ENCODE measurements at places on chromosomes 3 and 15. TPM values are rescaled to one million over a fixed set of nuclear protein-coding genes. Genes with fewer than 3 reads are reported as not detected.

GRCh38 chr3:52408466-52408865, 36.4 kb downstream of the SEMA3G start:
- no peak overlapping the region for H3K4me3 ChIP-seq
- H3K27ac ChIP-seq: no peak overlapping the region
- peaks cover 56% of the 10 kb centered on the region for H3K4me1 ChIP-seq
- DNase-seq: no peak
- H3K27me3 ChIP-seq: no peaks in the 10 kb centered on the region
- H3K36me3 ChIP-seq: no peaks in the 10 kb centered on the region

The ITIH3 gene
- total RNA-seq: 3.6 TPM

The CCR9 gene
- not detected for total RNA-seq

The SLC22A13 gene
- total RNA-seq: 0.68 TPM

The AGBL1 gene
- total RNA-seq: 0.32 TPM

DNA sequence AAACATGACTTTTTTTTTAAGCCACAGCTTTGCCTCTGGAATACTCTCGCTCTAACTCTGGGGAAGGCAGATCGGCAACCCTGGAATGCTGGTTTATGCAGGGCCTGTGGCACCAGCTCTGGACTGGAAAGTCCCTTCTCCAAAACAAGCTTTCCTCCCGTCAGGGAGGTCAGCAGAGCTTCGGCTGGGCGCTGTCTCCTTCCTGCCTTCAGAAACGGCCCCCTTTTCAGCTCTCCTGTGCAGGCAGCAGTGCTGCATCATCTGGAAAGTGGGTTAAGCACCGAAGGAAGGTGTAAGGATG, 42.7 kb upstream of the SKOR1 start:
- H3K36me3 ChIP-seq: peaks cover 10% of the 10 kb centered on the region
- no peak overlapping the region for H3K27ac ChIP-seq

- peak overlapping the region; percentile 25 for H3K4me3 ChIP-seq
- DNase-seq: no peak
- H3K27ac ChIP-seq: no peak overlapping the region
- no peaks in the 10 kb centered on the region for H3K36me3 ChIP-seq
- peaks cover 12% of the 10 kb centered on the region for H3K4me1 ChIP-seq
These were observed 1.2 kb downstream of the ACOX2 start for GRCh38 chr3:58535531-58536500.

DNA sequence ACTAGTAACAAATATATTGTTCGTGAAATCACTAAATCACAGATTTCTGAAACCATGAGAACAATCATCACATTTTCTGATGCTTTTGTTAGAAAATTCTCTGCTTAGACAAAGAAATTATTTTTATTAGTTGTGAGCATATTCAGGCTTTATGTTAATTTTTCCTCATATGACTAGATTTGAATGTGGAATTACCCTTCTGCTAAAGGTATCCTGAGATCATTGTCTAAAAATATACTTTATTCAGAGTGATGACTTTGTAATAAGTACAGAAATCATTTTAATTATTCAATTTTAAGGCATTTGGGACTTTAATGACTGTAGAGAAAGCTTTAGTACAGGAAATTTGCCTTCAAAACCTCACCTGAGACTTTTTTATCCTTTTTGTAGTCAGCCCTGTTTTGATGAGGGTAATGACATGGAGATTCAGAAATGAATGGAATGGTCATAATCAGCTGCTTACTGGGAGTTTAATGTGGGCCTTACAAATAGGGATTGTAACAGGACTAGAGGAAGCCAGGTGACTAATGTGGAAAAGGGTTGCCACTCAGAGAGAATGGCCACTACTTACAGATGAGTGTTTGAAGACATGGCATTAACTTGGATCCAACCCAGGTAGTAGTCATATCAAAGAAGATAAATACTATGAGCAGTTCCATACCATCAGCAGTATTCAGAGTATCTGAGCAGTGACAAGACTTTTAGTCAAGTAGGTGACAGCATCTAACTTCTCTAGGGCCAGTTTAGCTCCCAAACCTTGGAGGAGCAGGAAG, 148.3 kb downstream of the MBNL1 start:
- peaks cover 9% of the 10 kb centered on the region for H3K4me1 ChIP-seq
- no peak for DNase-seq
- H3K27me3 ChIP-seq: no peaks in the 10 kb centered on the region
- peaks cover 72% of the 10 kb centered on the region for H3K36me3 ChIP-seq
- no peak overlapping the region for H3K4me3 ChIP-seq
- H3K27ac ChIP-seq: peak overlapping the region; percentile 45

The C3orf85 gene
- total RNA-seq: not detected

DNA sequence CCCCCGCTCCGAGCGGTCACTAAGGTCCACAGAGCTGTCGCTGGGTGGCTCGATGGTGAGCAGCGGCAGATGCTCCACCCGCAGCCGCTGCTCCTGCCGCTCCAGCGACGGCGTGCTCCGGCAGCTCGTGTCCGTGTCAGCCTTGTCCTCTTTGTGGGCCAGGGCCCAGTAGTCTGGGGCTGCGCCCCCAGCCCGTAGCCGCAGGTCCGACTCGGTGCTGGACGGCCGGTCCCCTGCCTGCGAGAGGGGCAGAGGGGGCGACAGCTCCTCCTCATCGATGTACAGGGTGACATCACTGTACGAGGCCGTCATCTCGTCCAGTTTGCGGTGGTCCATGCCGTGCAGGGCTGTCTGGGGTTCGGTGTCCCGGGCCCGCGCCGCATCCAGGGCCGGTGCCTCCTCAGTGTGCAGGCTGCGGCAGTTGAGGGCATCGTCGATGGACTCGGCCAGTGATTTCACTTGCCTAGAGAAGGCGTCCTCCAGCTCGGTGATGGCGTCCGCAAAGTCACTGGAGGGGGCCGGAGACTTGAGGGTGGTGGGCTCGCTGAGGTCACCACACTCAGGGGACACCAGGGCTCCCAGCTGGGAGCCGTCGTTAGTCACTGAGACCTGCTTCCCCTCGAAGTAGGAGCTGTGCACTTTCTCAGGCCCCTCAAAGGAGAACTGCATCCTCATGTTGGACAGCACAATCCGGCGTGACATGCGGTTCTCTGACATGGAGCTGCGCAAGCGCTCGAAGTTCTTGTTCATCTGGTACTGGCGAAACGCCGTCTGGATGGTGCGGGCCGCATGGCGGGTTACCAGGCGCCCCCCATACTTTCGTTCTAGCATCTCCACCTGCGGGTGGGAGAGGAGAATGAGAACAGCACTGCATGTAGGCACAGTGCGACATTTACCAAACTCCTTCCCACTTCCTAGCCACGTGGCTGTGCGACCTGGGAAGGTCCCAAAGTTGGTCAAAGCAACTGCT, 94.8 kb upstream of the RPL32 start:
- no peak overlapping the region for H3K4me3 ChIP-seq
- H3K27ac ChIP-seq: no peak overlapping the region
- peaks cover 33% of the 10 kb centered on the region for H3K4me1 ChIP-seq

The GABRA5 gene
- total RNA-seq: not detected

DNA sequence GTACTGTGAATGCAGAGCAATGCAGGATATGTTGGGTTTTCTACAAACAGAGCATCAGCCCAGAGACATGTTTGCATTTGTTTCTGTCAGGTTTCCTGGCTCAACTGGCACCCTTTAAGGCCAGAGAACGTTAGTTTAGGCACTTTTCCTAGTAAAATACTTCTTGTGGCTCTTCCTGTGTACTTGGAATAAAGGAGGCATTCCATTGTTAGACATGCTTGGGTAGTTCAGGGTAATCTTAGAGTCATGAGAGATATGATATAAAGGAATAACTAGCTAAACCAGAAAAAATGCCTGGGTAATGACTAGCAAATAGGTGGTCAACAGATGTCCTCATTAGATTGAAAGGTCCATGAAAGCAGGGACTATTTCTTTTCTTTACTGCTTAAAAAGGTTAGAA, 60.4 kb upstream of the RBM5 start:
- H3K27me3 ChIP-seq: no peaks in the 10 kb centered on the region
- H3K4me3 ChIP-seq: no peak overlapping the region
- H3K4me1 ChIP-seq: no peaks in the 10 kb centered on the region

DNA sequence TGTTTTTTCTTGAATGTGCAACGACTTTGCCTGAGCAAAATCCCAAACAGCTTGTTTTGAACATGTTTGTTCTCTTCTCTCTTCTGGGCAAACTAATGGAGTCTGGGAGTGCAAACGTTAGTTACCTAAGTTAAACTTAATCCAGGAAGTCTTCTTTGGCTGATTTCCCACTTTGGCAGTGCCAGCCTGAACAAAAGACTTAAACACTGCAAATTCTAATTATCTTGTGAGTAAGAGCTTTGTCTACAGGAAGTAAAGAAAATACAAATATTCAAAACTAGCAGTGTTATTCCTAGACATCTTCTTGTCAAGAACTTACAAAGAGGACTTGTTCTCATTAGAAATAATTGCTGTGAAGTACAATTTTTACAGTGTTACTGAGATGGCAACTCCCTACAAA, 16.7 kb upstream of the DENND6A start:
- no peaks in the 10 kb centered on the region for H3K27me3 ChIP-seq
- H3K27ac ChIP-seq: no peak overlapping the region
- no peak for DNase-seq
- H3K4me1 ChIP-seq: no peaks in the 10 kb centered on the region
- H3K36me3 ChIP-seq: no peaks in the 10 kb centered on the region

The GOLGA8S gene
- total RNA-seq: 0.29 TPM

The NR1D2 gene
- total RNA-seq: 40.0 TPM

The PLSCR2 gene
- total RNA-seq: 1.2 TPM

All from left lung (tissue), 14 donors.